ENCODE measurements at places on chromosomes 6 and 20.

GRCh38 chr20:61767761-61768494, 297.8 kb downstream of the TAF4 start:
- DNase-seq: no peak

DNA sequence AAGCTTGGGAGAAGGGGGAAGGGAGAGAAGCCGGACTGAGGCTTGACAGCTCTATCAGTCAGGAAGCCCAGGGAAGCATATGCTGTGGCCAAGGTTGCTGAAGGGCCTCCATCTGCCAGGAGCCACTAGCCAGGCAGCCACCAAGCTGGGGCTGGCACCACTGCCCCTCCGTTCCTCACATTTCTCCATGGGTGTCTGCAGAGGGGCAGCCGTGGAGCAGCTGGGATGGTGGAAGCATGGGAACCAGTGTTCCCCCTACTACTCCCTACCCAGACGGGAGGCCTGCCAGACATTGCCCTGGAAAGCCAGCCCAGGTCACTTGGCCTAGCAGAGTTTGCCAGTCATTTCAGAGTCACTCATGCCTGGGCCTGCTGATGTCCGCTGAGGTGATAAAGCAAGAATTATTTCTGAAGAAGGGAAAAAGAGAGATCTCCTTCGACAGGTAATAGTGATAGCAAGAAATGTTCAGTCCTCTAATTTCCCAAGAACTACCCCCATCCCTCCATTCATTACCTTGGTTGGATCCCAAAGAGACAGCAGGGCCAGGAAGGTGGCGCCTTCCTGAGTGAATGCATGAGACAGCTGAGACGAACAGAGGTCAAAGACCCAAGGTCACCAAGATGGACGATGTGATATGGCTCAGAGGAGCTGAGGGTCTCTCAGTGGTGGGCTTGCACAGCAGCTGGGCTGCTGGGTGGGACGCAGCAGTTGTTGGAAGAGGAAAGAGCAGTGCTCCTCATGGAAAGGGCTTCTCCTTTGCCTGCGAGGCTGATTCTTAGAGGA, 21.9 kb downstream of the SNPH start:
- DNase-seq: no peak

- DNase-seq: no peak
Measured at GRCh38 chr20:62219992-62220665, at the start of gene HRH3. HRH3 (minus strand) TSS chr20:62220278; CDS start chr20:62219970, 308 bp downstream.

DNA sequence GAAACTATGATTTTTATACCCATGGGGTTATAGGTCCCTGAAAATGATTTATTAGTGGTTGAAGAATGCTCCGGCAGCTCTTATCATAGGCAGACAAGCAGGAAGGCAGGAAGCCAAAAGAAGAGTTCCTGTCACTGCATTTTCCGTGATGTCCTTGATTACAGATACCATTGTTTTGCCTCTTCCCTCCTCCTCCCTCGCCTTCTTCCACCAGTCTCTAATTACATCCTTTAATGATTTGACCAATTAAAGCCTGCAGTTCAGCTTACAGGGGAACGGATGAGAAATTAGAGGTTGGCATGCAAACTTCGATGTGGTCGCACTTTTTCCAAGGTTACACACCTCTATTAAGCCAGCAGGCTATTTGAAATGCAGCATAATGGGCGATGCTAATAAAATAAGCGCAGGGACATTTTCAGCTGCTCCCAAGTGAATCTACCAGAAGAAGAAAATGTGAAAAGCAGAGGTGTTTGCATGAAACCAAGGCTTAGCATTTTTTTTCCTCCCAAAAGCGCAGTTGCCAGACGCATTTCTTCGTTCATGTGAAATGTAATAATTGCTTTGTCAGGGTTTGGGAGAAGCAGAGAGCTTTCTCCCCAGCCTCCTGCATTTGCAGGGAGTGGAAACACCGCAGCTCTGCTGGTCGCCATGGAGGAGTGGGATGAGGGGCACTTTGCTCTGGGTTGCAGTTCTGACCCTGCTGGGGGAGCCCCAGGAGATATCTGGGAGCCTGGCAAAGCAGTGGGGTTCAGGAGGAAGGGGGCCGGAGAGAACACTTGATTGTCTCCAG, 6.0 kb downstream of the NOX3 start:
- DNase-seq: no peak

DNA sequence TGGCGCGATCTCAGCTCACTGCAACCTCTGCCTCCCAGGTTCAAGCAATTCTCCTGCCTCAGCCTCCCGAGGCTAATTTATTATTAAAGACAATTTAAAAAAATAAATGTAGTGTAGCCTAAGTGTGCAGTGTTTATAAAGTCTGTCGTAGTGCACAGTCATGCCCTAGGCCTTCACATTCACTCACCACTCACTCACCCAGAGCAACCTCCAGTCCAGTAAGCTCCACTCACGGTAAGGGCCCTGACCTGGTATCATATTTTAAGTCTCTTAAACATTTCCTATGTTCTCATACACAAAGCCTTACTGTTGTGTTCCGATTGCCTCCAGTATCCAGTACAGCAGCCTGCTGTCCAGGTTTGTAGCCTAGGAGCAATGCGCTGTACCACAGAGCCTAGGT, 168.2 kb upstream of the FOXQ1 start:
- DNase-seq: no peak

DNA sequence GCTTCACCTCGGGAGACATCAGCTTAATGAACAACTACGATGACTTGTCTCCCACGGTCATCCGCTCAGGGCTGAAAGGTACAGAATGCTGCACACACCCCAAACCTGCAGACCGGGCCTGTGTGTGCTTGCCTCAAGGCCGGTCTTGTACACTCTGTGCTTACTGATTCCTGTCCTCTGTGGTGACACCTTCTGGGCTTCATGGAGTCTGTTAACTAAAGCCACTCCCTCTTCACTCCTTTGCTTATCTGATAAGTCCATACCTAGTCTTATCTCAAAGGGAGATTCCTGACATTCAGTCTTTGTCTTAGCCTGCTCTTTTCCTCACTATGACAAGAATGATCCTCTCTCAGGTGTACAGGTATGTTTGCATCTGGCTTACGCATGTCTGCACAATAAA, 107.7 kb upstream of the TMEM181 start:
- DNase-seq: no peak

GRCh38 chr6:168706471-168707177, 265.6 kb downstream of the SMOC2 start:
- no peak for DNase-seq

DNA sequence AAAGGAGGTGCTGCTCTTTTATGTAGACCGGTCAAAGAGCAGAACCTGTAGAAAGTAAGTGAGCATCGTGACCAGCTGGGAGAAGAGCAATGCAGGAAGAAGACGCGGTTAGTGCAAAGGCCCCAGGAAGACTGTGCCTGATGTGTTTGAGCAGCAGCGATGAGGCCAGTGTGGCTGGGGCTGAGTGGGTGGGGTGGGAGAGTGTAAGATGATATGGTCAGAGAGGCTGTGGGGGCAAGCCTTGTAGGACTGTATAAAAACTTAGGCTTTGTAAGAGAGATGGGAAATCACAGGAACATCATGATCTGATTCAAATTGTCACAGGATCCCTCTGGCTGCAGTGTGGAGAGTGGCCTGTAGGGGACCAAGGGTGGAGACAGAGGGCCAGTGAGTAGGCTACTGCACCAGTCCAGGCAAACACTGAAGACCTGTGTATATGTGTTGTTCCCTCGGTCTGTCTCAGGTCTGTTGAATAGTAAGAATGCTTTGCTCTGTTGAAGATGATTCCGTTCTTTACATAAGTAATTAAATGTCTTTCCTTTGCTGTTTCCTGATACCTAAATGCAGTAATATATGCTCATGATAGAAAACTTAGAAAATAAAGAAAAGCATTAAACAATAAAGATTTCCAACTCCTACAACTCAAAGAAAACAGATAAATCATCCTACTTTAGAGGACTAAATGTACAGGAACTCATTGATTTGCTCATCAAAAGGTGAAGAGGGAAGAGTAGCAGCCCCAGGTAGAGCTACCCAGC, 23.6 kb upstream of the WFDC2 start:
- no peak for DNase-seq

- DNase-seq: no peak
Measured at GRCh38 chr6:25942561-25943147, 12.2 kb upstream of the SLC17A2 start.

DNA sequence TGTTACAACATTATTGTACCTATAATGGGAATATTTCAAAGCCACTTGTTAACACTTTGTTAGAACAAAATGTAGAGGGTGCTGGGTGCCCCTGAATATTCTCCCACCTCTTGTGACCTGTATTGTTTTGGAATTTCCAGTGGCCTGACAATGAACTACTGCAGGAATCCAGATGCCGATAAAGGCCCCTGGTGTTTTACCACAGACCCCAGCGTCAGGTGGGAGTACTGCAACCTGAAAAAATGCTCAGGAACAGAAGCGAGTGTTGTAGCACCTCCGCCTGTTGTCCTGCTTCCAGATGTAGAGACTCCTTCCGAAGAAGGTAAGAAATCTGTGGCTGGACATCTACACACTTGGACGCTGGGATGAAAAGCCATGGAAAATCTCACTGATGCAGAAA, 28.9 kb downstream of the PLG start:
- no peak for DNase-seq

DNA sequence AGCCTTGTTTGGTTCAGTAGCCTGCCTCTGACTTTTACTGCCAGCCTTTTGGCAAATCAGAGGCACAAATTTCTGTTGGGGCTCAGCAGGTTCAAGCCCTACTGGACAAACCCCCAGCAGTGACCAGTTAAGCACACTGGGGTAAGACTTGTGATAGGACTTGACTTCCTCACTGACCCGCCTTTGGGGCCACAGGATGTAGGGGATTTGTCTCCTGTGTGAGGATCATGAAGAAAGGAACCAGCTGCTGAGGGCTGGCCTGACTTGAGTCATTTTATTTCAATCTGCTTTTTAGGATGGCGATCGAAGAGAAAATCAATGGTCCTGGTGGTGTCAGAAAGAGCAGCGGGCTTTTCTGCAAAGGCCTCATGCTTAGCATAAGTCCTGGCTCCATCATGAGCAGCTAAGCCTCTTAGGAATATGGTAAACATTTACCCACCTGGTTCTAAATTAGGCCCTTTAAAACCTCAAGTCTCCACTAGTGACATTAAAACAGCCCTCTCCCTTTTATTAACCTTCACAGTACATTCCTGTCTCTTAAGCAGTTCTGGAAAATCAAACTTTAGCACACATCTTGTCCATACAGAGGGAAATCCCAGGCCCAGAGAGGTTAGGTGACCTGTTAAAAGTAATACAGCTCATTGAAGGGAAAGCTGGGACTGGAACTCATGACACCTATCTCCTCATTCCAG, 16.6 kb downstream of the CHMP4B start:
- no peak for DNase-seq

DNA sequence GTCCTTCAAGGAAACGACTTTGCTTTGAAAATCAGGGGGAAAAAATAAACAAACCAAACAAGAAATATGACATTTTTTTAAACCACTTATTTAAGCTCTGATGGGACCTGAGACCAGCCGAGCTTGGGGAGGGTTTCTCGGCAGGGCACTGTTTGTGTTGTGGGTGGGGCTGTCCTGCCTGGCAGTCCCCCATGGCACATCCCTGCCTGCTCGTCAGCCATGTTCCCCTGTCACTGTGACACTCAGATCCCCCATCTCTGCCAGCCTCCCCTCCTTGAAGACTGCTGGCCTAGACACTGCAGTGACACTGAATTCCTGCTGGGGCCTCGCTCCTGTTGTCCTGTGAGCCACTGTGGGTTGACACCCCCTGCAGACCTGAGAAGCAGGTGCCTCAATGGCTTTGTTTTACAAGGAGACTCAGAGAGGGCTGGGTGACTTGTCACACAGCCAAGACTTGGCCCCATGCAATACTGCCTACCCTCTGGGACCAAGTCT, 95.1 kb upstream of the PTPN1 start:
- DNase-seq: no peak

GRCh38 chr6:106688177-106688951, 59.0 kb downstream of the QRSL1 start:
- no peak for DNase-seq

- no peak for DNase-seq
Measured at GRCh38 chr6:87932361-87932760, 115.3 kb upstream of the SPACA1 start.

GRCh38 chr6:40293460-40294185, 293.5 kb downstream of the LRFN2 start:
- no peak for DNase-seq

GRCh38 chr20:43988451-43988850, 73.8 kb downstream of the TOX2 start:
- no peak for DNase-seq

DNA sequence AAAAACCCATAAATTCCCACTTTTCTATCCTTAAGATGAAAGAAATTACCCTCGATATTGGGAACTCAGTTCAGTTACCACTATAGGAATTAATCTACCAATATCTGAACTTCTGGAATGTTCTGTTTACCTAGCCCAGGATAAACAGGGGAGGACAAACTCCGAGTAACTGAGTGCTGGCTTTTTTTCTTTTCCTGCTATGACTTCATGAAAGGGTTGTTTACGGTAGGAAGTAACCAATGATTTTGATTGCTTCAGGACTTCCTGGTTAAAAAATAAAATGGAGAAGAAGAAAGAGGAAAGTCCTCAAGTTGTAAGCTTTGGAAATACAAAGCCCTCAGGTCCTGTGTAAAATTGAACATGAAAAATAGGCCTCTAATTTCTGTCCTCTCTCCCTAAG, 167.7 kb downstream of the ZNF217 start:
- no peak for DNase-seq

DNA sequence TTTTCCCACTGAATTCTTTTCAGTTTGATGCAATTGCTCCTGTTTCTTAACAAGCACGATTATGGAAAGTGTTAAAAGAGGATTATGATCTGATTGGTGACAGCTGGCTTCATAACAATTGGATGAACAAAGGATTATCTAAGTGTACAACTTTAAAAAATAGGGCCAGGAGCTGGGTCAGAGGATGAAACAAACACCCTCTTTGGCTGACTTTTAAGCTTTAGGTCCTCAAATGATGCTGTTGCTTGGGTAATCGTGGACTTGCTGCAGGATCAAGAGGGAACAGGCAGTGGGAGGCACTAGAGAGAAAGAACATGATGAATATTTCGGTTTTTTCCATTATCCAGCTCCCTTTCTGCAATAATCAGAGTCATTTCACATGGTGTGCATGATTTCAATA, 35.5 kb upstream of the TMX4 start:
- DNase-seq: no peak

GRCh38 chr6:10542213-10542612, 21.1 kb downstream of the GCNT2 start:
- DNase-seq: no peak

DNA sequence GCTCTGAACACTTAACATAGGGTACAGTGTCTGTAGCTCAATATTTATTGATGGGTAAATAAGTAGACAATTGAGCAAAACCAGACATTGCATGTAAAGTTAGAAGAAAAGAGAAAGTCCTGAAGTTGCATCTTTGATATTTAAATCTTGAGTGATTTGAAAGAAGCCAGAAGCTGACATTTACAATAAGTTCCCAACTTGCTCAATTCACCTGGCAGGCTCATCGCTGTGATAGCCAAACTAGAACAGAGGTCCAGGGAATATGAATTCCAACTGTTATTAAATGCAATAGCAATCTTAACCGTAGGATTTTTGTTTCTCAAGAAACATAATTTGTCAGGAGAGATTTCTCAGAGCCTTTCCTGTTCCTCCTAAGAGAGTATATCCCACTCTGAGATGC, 65.9 kb upstream of the EDN1 start:
- DNase-seq: no peak

GRCh38 chr6:37566111-37566949, 66.6 kb upstream of the CCDC167 start:
- DNase-seq: peak; percentile 85

Data from type B pancreatic cell (in vitro differentiated cells).